ENCODE measurements at places on chromosomes 7 and 10.

GRCh38 chr7:2163600-2164555, 68.9 kb downstream of the MAD1L1 start:
- no peaks in the 10 kb centered on the region for H3K27me3 ChIP-seq
- no peak overlapping the region for H3K27ac ChIP-seq
- H3K4me1 ChIP-seq: no peaks in the 10 kb centered on the region
- DNase-seq: no peak

GRCh38 chr10:110758898-110759297, 112.8 kb upstream of the PDCD4 start:
- H3K36me3 ChIP-seq: no peaks in the 10 kb centered on the region
- no peak for DNase-seq
- H3K4me1 ChIP-seq: no peaks in the 10 kb centered on the region
- H3K4me3 ChIP-seq: no peak overlapping the region

GRCh38 chr10:125785791-125786190, 10.2 kb upstream of the MMP21 start:
- no peaks in the 10 kb centered on the region for H3K4me1 ChIP-seq
- no peaks in the 10 kb centered on the region for H3K27me3 ChIP-seq
- no peak for DNase-seq

GRCh38 chr10:132580617-132581016, 43.0 kb downstream of the INPP5A start:
- no peak overlapping the region for H3K4me3 ChIP-seq
- no peak overlapping the region for H3K27ac ChIP-seq
- no peak for DNase-seq
- peaks cover 24% of the 10 kb centered on the region for H3K4me1 ChIP-seq
- no peaks in the 10 kb centered on the region for H3K27me3 ChIP-seq
- no peaks in the 10 kb centered on the region for H3K36me3 ChIP-seq

DNA sequence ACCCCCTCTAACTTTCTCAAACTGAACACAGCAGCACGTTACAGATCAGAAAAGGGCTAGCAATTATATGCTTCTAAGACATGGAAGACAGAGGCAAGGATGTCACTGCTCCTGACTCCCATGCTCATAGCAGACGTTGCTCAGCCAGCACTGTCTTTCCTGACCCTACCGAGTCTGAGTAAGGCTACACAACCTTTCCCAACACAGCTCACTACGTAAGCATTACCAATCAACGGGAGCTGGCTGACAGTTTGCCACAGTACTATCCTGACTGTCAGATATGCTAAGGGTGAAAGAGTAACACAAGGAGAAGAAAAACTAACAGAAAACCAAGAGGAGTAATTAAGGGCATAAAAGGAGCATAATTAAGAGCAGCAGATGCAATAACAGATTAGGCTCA, 171.2 kb downstream of the CHCHD3 start:
- DNase-seq: no peak
- H3K4me1 ChIP-seq: no peaks in the 10 kb centered on the region
- H3K36me3 ChIP-seq: no peaks in the 10 kb centered on the region
- no peak overlapping the region for H3K4me3 ChIP-seq

- H3K27me3 ChIP-seq: no peaks in the 10 kb centered on the region
- DNase-seq: no peak
- no peaks in the 10 kb centered on the region for H3K36me3 ChIP-seq
- no peak overlapping the region for H3K4me3 ChIP-seq
- H3K4me1 ChIP-seq: no peaks in the 10 kb centered on the region
Observed at GRCh38 chr10:124552691-124553276, 91.2 kb downstream of the LHPP start.

DNA sequence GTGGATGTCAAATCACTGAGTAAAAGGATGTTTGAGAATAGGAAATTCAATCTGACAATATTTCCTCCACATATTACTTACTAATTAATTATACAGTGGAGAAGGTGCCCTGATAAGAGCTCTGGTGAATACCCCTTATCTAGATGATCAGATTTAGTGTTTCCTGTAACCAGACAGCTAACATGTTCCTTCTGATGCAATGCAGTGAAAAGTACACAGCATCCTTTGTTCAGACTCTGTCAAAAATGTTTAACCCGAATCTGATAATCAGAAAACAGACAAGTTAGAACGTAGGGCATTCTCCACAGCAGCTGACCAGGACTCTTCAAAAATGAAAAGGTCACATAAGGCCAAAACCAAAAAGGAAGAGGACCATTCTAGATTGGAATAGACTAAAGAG, 46.2 kb downstream of the WDR11 start:
- H3K4me1 ChIP-seq: no peaks in the 10 kb centered on the region
- DNase-seq: no peak
- no peak overlapping the region for H3K4me3 ChIP-seq
- H3K36me3 ChIP-seq: peaks cover 13% of the 10 kb centered on the region

DNA sequence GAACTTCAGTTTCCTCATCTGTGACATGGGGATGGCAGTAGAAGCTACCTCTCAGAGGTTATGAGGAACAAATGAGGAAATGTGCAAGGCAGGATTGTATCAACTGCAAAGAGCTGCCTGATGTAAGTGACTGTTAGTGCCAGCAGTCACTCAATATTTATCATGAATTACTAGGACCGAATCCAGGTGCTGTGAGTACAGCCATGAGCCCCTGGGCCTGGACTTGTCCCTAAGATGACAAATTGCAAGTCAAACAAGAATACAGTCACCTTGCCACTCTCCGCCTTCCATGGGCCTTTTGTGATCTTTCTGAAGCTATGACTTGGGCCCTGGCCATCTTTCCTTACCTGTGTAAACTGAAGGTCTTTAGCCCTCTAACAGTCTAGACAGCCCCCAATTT, 27.7 kb upstream of the TLX1 start:
- H3K4me3 ChIP-seq: no peak overlapping the region
- H3K27ac ChIP-seq: no peak overlapping the region
- no peaks in the 10 kb centered on the region for H3K4me1 ChIP-seq
- H3K36me3 ChIP-seq: no peaks in the 10 kb centered on the region

All from right lobe of liver (tissue), 6 donors.